Tibial nerve (tissue), 4 donors: ENCODE measurements at places on chromosomes 12 and 14. TPM values are rescaled to one million over a fixed set of nuclear protein-coding genes. Genes with fewer than 3 reads are reported as not detected.

TBX3 gene
- total RNA-seq, result 11.9 TPM

KRT79 gene
- not detected for total RNA-seq

PROX2 gene
- total RNA-seq, result not detected

NID2 gene
- 81.8 TPM for total RNA-seq

FAM222A gene
- 3.3 TPM for total RNA-seq

CERS5 gene
- total RNA-seq, result 38.4 TPM

DBX2 gene
- total RNA-seq, result not detected

PEBP1 gene
- total RNA-seq, result 380 TPM

SIX6 gene
- not detected for total RNA-seq

IGF1 gene
- total RNA-seq, result 50.0 TPM

PLEKHG3 gene
- total RNA-seq, result 66.9 TPM

BATF gene
- total RNA-seq, result 11.1 TPM

DNA sequence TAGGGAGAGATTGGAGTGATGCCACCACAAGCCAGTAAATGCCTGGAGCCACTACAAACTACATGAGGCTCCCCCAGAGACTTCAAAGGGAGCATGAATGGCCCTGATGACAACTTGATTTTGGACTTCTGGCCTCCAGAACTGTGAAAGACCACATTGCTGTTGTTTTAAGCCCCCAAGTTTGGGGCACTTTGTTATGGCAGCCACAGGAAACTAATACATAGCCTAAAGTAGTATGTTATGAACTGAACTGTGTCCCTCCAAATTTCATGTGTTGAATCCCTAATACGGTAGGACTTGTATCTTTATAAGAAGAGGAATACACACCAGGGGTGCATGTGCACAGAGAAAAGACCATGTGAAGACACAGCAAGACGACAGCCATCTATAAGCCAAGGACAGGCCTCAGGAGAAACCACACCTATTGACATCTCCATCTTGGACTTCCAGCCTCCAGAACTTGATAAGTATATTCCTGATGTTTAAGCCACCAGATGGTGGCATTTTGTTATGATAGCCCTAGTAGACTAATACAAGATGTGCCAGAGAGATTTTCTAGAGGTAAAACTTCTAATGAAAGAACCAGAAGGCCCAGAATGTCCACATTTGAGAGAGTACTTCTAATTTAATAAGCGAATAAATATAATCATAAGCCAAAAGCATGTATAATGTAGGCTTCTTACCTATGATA lies 127.1 kb upstream of the BMP4 start:
- H3K36me3 ChIP-seq, result no peaks in the 10 kb centered on the region
- no peak for DNase-seq
- H3K27ac ChIP-seq, result no peak overlapping the region
- H3K4me3 ChIP-seq, result no peak overlapping the region
- H3K27me3 ChIP-seq, result no peaks in the 10 kb centered on the region

DNA sequence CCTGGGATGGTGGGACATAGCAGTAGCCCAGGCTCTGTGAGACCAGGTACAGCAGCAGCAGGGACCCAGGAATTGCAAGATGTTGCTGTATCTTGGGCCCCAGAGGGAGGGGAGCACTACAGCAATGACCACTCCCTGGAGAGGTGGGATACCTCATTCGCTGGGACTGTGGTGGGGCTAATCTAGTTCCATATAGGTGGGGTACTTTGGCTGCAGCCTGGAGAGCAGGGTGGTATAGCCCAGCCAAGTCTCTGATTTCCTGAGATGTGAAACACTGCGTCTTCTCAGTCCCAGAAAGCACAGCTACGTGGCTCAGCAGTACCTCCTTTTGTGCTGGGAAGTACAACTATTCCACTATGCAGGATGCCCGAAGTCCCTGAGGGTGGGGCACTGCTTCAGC lies 163.7 kb upstream of the ARHGAP5 start:
- DNase-seq, result no peak
- H3K4me1 ChIP-seq, result no peaks in the 10 kb centered on the region

DNA sequence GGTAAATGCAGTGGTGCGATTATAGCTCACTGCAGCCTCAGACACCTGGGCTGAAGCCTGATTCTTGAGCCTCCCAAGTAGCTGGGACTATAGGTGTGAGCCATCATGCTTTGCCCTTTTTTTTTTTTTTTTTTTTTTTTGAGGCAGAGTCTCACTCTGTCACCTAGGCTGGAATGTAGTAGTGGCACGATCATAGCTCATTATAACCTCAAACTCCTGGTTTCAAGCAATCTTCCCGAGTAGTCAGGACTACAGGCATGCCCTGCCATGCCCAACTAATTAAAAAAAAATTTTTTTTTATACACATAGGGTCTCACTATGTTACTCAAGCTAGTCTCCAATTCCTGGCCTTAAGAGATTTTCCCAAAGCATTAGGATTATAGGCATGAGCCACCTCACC lies 6.9 kb downstream of the ATP2A2 start:
- peaks cover 5% of the 10 kb centered on the region for H3K36me3 ChIP-seq
- H3K4me3 ChIP-seq, result no peak overlapping the region
- no peak for DNase-seq
- no peak overlapping the region for H3K27ac ChIP-seq
- H3K4me1 ChIP-seq, result peaks cover 39% of the 10 kb centered on the region
- no peaks in the 10 kb centered on the region for H3K27me3 ChIP-seq

DNA sequence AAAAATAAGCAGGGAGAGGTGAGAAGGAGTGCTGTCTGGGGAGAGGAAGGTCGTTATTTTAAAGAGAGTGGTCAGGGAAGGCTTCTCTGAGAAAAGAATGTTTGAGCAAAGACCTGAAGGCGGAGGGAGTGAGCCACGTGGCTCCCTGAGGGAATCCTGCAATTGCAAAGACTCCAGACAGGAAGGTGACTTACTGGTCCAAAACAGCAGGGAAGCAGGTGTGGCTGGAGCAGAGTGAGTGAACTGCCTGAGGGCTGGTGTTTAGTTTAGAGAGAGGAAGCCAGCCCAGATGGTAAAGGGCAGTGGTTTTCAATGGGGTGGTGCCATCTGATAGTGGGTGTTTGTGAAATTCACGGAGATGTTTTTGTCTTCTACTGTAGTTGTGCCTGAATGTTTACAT lies 58.8 kb upstream of the LTA4H start:
- no peaks in the 10 kb centered on the region for H3K4me1 ChIP-seq
- H3K27me3 ChIP-seq, result no peaks in the 10 kb centered on the region
- no peak overlapping the region for H3K27ac ChIP-seq

GRCh38 chr14:94446126-94446525 lies 6.5 kb downstream of the SERPINA11 start:
- H3K27ac ChIP-seq, result no peak overlapping the region
- no peaks in the 10 kb centered on the region for H3K4me1 ChIP-seq
- no peak for DNase-seq
- H3K4me3 ChIP-seq, result no peak overlapping the region
- no peaks in the 10 kb centered on the region for H3K36me3 ChIP-seq

DNA sequence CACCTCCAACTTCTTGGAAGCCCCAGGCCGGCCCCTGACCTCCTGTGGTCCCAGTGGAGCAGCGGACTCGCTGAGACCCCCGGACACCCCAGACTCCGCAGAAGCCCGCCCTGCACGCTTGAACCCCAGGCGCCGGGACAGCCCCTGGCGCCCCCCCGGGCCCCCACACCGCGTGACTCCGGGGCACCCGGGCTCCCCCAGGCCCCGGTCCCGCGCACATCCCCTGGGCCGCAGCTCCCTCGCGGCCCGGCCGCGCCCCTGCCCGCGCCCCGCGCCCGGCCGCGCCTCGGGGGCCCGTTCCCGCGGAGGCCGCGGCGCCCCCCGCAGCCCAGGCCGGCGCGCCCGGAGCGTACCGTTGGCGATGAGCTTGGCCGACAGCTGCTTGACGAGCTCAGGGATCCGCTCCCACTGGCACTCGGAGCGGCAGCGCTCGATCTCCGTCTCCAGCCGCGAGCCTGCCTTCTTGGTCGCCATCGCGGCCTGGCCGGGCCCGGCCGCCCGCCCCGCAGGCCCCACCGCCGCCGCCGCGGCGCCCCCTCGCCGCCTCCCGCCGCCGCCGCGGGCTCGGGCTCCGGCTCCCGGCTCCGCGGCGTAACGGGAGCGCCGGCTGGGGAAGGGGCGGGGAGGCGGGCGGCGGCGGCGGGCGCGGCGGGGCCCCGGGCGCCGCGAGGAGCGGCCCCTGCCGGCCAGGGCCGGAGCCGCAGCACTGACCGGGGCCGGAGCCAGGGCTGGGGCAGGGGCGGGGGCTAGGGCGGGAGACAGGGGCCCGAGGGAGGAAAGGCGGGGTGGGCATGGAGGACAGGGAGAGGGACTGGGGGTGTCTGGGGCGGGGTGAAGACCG lies at the start of gene TTC7B:
Gene TTC7B (minus strand): TSS at position 609 of the 841 bp plus-strand sequence. CDS start 135 bp downstream, at position 474.
- peaks cover 26% of the 10 kb centered on the region for H3K4me1 ChIP-seq
- H3K27ac ChIP-seq, result no peak within 1 kb of the TSS
- peak within 1 kb of the TSS; percentile 55 for H3K4me3 ChIP-seq
- no peak for DNase-seq

DNA sequence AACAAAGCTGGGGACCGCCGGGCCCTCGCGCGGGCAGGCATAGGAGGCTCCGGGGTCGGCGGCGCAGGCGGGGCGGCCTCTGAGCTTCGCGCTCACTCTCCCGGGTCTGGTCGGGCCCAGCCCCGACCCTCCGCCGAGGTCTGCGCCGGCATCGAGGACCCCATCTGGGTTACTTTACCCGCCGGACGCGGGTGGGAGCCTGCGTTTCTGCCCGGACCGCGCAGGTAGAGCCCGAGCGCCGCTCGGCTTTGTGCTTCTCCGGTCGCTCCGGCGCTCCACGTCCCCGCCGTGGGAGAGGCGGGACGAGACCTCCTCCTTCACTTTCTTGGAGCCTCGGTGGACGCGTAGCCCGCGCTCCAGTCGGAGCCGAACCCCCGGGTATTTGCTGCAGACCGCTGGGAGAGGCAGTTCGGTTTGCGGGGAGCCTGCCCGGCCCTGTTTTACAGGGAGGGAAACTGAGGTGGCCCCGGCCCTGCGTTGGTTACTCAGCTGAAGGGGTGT lies 63.2 kb downstream of the FBXL14 start:
- H3K36me3 ChIP-seq, result no peaks in the 10 kb centered on the region
- peaks cover 2% of the 10 kb centered on the region for H3K27me3 ChIP-seq
- no peak for DNase-seq
- H3K4me3 ChIP-seq, result peak overlapping the region; percentile 48

DNA sequence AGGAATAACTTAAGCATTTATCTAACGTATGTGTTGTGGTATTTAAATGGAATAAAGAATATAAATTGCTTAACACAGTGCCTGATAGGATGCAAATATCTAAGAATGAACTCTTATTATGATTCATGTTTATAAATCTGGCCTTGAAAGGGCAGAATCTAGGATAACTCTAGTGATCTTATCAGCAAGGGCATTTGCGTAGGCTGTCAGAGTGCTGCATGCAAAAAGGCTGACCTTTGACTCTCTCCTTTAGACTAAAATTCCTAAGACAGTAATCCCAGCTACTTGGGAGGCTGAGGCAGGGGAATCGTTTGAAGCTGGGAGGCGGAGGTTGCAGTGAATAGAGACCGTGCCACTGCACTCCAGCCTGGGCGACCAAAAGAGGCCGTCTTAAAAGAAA lies 31.3 kb upstream of the ANP32D start:
- H3K27ac ChIP-seq, result no peak overlapping the region
- H3K4me1 ChIP-seq, result no peaks in the 10 kb centered on the region
- H3K27me3 ChIP-seq, result no peaks in the 10 kb centered on the region
- DNase-seq, result no peak

- H3K4me1 ChIP-seq, result no peaks in the 10 kb centered on the region
- DNase-seq, result peak; percentile 83
- H3K27ac ChIP-seq, result no peak overlapping the region
- H3K36me3 ChIP-seq, result no peaks in the 10 kb centered on the region
- no peaks in the 10 kb centered on the region for H3K27me3 ChIP-seq
- no peak overlapping the region for H3K4me3 ChIP-seq
These were observed 10.2 kb upstream of the GOLGA5 start for GRCh38 chr14:92783813-92784431.

DNA sequence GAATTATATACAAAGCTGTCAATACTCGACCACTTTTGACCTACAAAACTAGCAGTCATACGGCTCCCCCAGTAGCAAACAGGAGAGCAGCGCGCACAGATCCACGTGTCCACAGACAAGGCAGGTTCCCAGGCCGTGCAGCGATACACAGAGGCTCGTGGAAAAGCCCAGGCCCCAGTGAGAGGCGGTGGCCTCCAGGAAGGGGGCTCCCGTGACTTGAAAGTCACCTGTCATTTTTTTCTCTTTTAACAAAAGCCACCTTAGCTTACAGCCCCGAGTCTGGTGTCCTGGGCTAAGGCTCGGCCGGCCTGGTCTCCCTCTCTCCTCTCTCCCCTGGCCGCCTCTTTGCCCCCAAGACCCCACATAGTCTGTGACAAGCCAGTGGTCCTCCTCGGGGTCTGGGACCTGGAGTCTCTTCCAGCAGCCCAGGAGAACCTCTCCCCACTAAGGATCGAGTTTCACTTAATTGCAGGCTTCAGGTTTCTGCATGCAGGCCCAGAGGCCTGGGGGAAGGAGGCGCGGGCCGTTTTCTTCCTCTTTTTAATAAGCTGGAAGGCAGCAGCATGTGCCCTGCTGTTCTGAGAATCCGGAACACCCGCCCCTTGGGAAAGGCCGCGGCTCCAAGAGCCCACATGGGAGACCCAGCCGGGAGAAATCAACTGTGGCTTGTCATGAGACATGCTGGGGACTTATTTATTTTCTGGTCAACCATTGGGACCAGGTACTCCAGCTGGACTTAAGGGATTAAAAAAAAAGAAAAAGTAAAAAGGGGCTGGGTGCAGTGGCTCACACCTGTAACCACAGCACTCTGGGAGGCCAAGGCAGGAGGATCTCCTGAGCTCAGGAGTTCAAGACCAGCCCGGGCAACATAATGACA lies 15.9 kb downstream of the NCOR2 start:
- no peaks in the 10 kb centered on the region for H3K27me3 ChIP-seq
- peak; percentile 59 for DNase-seq
- H3K27ac ChIP-seq, result peak overlapping the region; percentile 81
- no peaks in the 10 kb centered on the region for H3K4me1 ChIP-seq
- no peaks in the 10 kb centered on the region for H3K36me3 ChIP-seq

DNA sequence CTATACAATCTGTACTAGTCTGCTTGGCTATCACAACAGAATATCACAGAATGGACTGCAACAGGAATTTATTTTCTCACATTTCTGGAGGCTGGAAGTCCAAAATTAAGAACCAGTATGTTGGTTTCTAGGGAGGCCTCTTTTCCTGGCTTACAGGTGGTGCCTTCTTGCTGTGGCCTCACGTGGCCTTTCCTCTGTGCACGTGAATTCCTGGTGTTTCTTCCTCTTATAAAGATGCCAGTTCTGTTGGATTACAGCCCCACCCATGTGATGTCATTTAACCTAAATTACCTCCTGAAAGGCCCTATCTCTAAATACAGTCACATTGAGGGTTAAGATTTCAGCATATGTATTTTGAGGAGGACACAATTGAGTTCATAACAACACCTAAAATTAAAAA lies 32.1 kb upstream of the C2CD5 start:
- no peaks in the 10 kb centered on the region for H3K4me1 ChIP-seq
- no peaks in the 10 kb centered on the region for H3K36me3 ChIP-seq
- no peak for DNase-seq
- H3K4me3 ChIP-seq, result no peak overlapping the region
